ENCODE measurements at places on chromosomes 2 and 18.
A peak's percentile ranks its signal among the peaks of the same experiment; 100 is the strongest.

DNA sequence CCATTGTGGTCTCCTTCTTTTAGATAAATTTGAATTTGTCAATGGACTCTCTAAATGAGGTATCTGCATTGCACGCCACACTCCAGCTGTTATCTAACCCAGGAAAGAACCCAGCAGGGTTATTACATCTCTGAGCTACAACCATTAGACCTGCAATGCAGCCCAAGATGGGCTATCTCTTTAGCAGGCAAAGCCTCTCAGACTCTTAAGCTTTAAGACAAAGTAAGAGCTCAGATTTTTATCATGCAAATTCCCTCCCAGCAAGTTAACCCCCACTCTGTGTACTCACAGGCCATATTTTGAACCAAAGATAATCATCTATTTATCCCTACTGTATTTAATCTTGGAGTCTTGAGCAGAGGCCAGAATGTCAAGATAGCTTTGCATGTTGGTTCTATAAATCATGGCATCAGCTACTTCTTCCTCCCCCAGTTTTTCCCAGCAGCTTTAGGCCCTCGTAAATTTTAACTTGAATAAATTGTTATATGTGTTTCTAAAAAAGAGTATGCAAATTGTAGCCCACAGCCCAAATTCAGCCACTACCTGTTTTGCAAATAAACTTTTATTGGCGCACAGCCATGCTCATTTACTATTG lies 273.7 kb upstream of the PKDCC start:
- DNase-seq: no peak

- peak; percentile 82 for DNase-seq
These were observed 30.2 kb downstream of the PRKCE start for GRCh38 chr2:45681675-45682074.

DNA sequence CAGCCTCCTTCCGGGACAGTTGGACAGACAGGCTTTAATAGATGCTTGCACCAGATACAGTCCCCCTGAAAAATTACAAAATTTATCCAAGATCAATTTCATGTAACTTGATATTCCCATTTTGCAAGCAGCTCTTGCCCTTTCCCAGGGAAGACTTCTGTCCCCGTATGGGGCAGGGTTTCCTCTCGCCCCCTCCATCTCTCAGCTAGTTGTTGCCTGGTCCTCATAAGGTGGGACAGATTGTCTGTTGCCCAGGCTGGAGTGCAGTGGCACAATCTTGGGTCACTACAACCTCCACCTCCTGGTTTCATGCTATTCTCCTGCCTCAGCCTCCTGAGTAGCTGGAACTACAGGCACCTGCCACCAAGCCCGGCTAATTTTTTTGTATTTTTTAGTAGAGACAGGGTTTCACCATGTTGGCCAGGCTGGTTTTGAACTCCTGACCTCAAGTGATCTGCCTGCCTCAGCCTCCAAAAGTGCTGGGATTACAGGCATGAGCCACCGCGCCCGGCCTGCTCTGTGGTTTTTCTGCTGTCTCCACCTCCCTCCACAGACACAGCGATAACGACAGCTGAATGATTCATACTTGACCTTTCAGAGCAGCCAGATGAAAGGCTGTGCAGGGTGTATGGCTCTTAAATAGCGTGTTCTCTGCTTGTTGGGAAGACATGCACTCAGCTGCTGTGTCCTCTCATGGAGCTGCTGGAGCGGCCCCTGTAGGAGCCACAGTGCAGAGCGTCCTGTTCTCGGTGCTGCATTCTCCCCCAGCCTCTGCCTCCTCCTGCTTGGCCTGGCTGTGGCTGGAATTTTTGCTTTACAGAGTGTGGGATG lies 61.4 kb downstream of the TTC39C start:
- peak; percentile 100 for DNase-seq

GRCh38 chr2:136141510-136142149 lies 23.7 kb upstream of the CXCR4 start:
- DNase-seq: no peak
